Stimulated activated CD4-positive, alpha-beta T cell treated with anti-CD3 and anti-CD28 coated beads, Interleukin-1b, Interleukin-23, amount 100 ng/mL, for 24 hours (primary cell): ENCODE measurements at places on chromosomes 3 and 15.

GRCh38 chr3:2635511-2635910 lies 474.7 kb downstream of the IL5RA start:
- DNase-seq, result no peak

- DNase-seq, result no peak
These were observed 90.3 kb downstream of the CORO2B start for GRCh38 chr15:68668926-68669600.

- no peak for DNase-seq
These were observed 9.8 kb upstream of the CELSR3 start for GRCh38 chr3:48672522-48672921.

GRCh38 chr3:85710490-85710889 lies 751.7 kb downstream of the CADM2 start:
- no peak for DNase-seq

GRCh38 chr15:52232327-52232726 lies 41.1 kb upstream of the GNB5 start:
- no peak for DNase-seq

GRCh38 chr3:196388956-196389355 lies 43.3 kb downstream of the UBXN7 start:
- DNase-seq, result no peak

- DNase-seq, result no peak
These were observed 83.8 kb upstream of the ROPN1 start for GRCh38 chr3:124075753-124076152.

DNA sequence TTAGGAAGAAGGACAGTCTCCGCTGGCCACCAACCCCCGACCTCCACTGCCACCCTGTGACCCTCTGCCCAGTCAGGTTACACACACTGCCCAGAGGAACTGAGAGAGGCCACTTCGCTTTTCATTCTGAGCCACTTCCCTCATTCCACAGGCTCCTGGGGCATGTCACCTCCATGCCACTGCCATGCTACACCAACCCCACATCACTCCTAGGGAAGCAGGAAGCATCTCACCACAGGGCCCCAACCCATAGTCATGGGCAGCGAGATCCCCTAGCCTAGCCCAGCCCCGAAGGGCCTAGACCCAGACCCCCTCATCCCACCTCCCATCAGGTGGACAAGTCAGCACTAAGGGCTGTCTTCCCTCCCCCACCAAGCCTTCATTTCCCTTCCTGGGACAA lies 1.4 kb downstream of the PLCB2 start:
- no peak for DNase-seq

DNA sequence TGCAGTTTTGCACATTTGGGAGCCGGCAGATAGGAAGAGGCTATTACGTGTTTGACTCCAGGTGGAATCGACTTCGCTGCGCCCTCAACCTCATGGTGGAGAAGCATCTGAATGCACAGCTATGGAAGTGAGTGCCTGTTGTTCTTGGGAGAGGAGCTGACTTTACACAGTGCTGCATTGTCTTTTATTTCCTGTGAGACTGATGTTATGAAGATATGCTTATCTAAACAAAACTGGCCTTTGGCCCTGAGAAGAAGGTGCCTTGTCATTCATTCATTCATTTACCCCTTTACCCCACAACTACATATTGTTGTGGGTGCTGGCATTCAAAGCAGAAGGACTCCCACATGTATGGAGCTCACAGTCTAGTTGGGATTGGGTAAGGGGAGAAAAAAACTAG lies 32.6 kb downstream of the PSMD6 start:
- DNase-seq, result no peak

DNA sequence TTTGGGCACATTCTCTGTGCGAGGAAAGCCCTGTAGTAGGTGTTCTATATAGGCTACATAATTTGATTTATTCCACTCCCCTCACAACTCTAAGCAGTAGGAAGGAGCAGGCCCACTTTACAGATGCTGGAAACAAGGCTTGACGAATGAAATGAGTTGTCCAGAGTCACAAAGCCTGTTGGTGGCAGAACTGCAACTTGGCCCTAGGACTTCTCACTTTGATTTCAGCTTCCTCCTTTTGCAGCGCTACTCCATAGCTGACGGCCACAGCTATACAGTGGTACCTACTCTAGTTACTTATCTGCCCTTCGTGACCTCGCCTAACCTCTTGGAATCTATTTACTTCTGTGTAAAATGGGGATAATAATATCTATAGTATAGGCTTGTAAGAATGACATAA lies 2.5 kb upstream of the IRAK2 start:
- no peak for DNase-seq

- no peak for DNase-seq
These were observed 133.8 kb downstream of the MOBP start for GRCh38 chr3:39601241-39601640.

DNA sequence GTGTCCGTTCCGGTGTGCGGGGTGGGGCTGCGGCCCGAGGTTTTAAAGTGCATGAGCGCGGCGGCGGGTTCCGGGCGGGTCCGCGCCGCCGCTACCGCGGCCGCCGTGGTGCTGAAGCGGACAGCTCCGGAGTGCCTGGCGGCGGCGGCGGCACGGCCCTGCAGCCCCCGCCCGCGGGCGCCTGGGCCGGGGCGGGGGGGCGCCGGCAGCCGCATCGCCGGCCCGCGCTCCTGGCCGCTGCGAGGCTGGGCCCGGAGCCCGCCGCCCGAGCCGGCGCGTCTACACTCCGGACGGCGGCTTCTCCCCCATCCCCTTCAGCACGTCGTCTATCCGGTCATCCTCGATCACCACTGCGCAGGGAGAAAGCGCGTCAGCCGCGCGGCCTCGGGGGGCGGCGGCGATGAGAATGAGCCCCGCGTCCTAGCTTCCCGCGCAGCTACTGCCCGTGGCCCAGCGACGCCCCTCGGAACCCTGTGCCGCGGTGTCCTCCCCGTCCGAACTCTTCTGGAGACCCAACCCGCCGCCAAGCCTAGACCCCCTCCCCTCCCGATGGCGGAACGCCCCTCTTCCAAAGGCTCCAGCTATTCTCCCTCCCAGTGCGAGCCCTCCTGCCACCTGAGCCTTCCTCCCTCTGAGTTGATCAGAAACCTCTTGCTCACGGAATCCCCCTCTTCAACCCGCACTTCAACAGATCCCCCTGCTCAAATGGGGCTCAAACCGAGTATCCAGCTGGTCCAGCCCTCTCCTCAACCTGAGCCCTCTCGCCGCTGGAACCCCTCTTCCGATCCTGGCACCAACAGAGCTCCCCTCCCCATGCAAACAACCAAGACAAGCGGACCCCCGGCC lies 1.3 kb downstream of the CAMK2N2 start:
- DNase-seq, result no peak

DNA sequence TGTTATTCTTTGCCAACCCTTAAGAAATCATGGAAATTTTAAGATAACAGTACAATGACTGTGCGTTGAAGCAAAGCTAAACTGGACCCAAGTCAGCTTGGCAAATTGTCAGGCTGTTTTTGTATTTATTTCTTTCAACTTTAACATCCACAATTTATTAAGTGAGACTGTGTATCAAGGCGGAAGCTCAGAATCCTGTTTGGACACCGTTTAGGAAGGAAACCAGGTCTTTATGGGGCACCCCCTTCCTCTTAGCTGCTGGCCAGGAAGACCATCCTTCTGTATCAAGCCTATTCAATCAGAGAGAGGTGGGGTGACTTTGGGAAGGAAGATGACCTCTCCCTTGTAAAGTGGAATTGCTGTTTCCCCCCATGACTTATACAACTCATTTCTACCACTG lies 166.0 kb downstream of the MCTP2 start:
- DNase-seq, result no peak

GRCh38 chr15:35958021-35958420 lies 412.1 kb upstream of the DPH6 start:
- no peak for DNase-seq

- no peak for DNase-seq
These were observed 52.8 kb downstream of the CDIN1 start for GRCh38 chr15:36632226-36632625.

GRCh38 chr3:129415830-129416229 lies 12.6 kb downstream of the EFCAB12 start:
- DNase-seq, result no peak

GRCh38 chr3:170632780-170633179 lies 46.9 kb upstream of the SLC7A14 start:
- no peak for DNase-seq

- no peak for DNase-seq
These were observed 32.8 kb downstream of the LOXL1 start for GRCh38 chr15:73959012-73959581.

DNA sequence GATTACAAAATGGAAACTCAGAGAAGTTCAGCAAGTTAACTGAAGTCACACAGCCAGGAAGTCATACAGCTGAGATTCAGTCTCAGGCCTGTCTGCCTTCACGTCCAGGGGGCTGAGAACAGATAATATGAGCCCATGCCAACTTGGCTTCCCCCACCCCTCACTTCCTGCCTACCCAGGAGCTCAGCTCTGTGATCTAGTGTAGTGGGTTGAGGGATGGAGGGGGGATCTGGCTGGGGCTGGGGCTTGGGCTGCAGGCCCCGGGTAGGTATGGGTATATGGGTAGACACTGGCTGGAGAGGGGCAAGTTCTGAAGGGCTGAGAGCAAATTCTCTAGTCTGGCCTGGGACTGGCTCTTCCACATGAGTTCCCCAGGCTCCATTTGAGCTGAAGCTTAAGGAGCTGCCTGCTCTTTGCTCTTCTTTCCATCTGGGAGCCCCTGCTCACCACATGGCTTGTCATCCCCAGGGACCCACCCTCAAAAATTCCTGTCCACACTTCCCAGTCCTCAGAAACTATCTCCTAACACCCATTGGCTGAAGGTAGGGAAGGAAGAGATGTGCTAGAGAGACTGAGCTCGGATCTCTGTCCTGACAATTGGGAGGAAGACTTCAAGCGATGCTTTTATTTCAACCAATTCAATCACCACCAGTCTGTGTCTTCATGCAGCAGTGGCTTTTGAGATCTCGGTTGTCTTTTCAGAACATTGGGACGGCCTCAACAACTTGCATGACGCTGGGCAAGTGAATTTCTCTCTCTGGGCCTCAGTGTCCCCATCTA lies 2.0 kb downstream of the RASGRF1 start:
- DNase-seq, result no peak

DNA sequence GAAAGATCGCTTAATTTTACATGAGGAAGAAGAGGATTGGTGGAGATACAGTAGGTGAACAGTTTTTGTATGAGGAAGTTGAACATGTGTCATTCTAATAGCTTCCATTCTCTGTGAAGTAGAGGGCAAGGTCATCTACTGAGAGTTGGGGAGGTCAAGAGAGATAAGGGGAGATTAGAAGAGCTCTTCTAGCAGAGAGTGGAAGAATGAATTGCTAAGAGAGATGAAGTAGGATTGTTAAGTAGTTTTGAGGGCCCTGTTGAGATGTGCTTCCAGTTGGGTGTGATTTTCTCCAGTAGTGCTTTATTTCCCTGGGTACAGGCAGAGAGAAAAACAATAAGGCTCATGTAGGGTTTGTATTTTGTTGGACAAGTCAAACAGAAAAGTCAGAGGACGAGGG lies 5.2 kb downstream of the OPA1 start:
- DNase-seq, result no peak

DNA sequence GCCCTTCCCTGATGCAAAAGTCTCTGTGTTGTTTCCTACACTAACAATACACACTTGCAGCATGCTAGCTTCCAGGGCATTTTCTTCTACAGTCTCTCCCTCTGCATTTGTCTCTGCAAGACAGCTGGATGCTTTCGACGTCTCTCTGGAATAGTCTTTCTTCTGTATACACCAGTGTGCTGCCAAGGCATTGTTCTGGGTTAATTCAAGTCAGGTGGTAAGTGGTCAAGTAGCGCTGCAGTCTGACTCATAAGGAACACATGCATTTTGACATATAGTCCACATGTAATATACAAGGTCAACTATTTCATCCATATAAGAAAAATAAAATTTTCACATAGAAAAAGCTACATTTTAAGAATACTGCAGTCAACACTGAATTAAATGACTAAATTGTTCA lies 92.7 kb downstream of the MYLK start:
- no peak for DNase-seq
